ENCODE measurements at places on chromosomes 12 and 14.

DNA sequence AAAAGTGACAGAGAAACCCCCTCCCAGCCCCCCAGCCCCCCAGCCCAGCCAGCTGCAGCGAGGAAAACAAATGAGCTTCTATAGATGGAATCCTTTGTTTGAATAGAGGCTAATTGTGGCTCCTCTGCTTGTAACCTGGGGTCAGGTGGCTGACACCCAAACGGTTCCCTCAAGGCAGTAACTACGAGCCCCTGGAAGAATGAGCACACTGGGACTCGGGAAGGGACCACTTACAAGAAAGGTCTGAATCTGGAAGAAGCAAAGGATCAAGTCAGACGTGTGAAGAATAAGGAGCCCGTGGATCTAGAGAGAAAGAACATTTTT lies 108.7 kb upstream of the FUT8 start:
- no peak for DNase-seq

- no peak for DNase-seq
These were observed 93.1 kb downstream of the SRGAP1 start for GRCh38 chr12:63937378-63938316.

DNA sequence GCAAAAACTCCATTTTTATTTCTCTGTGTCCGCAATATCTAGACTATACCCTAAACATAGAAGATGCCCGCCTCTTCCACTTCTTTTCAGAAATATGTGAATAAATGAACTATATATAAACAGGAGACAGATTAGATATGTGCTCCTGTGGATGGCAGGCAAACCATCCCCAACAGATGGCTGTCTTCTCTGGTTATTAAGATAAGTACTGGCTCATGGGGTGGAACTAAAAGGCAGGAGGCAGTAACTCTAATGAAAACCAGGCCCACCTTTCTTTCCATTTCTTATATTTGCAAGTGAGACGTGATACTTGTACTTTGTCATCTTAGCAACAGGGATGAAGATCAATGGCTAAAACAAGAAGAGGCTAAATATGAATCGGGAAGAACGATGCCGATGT lies 20.2 kb downstream of the E2F7 start:
- no peak for DNase-seq

- peak; percentile 9 for DNase-seq
These were observed 5.8 kb downstream of the ARHGEF40 start for GRCh38 chr14:21075719-21076437.

DNA sequence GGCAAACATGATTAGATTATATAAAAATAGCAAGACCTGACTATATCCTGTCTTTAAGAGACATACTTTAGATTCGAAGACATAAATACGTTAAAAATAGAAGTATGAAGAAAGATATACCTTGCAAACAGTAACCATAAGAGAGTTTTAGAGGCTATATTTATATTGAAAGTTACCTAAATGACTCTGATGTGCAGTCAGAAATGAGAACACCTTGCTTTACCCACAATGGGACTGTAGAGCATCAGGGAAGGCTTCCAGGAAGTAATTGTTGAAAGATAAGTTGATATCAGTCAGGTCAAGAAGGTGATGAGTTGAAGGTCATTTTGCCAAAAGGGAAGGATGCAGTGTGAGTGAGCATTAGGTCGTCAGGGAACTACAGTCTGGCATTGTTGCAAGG lies 110.2 kb downstream of the NEDD1 start:
- no peak for DNase-seq

GRCh38 chr12:2052826-2053678 lies at the start of gene CACNA1C:
Gene CACNA1C, plus strand, starts transcription at chr12:2052987. Its CDS starts 576 bp downstream, at chr12:2053563.
- peak; percentile 67 for DNase-seq

- no peak for DNase-seq
These were observed 49.8 kb downstream of the CDC42BPB start for GRCh38 chr14:103007555-103007954.

GRCh38 chr12:62977418-62977817 lies 42.5 kb upstream of the PPM1H start:
- no peak for DNase-seq

DNA sequence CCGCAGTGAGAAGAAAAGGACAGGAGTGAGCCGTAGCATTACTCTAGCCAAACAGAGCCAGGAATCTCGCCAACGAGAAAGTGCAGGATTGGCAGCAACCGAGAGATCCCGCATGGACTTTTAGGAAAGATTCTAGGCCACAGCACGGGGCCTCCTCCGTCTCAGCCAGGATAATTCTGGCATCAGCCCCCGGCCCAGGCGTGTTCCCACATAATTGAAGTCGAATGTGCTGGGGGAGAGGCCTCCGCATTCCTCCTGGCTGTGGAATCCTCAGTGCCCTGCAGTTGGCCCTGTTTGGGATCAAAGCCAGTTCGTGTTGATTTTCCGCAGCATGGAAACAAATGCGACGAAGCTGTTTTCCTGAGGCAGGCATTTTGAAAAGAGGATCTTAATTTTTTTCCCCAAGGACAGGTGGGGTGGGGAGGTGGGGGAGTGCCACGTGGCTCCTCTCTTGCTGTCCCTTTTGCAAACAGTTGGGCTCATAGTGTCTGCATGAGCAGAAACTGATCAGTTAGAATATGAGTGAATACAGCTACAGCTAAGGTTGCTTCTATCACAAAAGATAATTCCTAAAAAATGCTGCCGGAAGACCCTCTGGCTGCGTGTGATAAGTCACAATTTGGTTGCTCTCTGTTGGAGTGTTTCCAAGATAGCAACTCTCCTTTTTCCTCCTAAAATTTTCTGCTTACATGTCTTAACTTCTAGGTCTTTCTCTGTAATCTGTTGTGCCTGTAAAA lies 37.3 kb upstream of the ATXN2 start:
- no peak for DNase-seq

DNA sequence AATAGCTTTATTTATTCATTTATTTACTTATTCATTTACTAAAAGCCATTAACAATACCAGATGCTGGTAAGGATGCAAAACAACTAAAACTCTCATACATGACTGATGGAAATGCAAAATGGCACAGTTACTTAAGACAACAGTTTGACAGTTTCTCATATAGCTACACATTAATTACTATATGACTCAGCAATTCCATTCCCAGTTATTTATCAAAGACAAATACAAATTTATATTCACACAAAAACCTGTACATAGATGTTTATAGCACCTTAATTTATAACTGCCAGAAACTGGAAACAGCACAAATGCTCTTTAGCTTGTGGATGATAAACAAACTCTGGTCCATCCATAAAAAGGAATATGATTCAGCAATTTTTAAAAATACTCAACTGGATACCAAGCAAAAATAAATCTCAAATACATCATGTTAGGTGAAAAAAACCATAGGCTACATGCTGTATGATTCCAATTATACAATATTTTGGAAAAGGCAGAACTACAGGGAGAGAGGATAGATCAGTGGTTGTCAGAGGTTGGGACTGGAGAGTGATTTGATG lies 37.9 kb upstream of the ST8SIA1 start:
- DNase-seq = no peak

- DNase-seq = no peak
These were observed 40.9 kb downstream of the OSBPL8 start for GRCh38 chr12:76518699-76519098.

- DNase-seq = peak; percentile 59
These were observed 49.2 kb upstream of the BCAT1 start for GRCh38 chr12:24997970-24998582.

DNA sequence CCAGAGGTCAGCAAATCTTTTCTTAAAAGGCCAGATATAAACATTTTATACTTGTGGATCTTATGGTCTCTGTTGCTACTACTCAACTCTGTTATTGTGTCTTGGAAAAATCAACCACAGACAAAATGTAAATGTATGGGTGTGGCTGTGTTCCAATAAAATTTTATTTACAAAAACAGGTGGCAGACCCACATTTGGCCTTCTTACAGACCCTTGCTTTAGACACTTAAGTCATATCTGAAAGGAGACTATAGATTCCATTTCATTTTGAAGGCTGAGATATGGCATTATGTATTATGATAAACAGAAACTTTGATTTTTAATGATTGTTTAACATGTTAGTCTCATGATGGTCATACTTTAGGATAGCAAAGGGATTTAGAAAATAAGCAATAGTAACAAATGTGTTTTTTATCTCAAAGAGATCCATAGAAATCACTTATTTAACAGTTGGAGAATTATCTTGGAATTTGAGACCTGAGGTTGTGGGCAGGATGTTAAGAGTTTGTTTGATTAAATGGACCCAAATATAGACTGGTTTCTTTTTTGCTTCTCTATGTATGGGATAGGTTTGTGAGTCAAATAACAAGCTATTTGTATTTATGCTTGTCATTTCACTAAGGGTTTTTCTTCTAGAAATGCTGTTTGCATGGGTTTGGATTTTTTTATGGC lies 51.2 kb downstream of the PPFIBP1 start:
- no peak for DNase-seq

DNA sequence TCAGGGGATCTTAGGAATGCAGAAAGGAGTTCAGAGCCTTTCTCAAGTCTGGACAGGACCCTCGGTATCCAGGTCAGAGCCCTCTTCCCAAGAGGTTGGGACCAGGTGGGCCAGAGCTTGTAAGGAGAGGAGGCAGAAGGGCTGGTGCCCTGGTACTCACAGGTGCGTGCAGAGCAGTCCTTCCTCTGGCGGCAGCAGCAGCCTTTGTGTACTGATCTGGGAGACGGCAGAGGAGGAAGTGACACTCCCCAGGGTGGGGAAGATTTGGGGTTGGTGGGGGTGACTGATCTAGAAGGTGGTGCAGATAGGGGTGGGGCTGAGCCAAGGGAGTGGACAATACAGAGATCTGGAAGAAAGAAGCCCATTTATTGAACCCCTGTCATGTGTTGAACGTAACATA lies at the start of gene ITGB7:
TSS of gene ITGB7 (minus strand) at position 210 of the 400 bp plus-strand sequence. CDS start 6,808 bp downstream, outside the sequence.
- peak; percentile 83 for DNase-seq

GRCh38 chr14:75757644-75758402 lies 96.8 kb downstream of the TTLL5 start:
- no peak for DNase-seq

DNA sequence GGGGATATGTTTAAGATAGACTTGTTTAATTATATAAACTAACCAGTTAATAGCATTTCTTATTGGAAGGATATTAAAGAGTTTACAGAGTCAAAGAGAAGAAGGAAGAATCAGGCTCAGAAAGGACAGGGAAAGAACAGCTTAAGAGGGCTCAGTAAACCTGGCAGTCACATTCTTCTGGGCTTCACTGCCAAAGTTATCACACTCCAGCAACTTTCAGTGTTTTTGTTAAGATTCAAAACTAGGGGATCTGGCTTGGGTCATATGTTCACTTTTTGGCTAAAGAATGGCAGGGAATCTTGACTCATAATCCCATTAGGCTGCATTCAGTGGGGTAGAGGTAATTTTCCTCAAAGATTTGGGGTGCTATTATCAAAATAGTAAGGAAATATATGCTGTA lies 312.3 kb downstream of the RAD51B start:
- DNase-seq = no peak

DNA sequence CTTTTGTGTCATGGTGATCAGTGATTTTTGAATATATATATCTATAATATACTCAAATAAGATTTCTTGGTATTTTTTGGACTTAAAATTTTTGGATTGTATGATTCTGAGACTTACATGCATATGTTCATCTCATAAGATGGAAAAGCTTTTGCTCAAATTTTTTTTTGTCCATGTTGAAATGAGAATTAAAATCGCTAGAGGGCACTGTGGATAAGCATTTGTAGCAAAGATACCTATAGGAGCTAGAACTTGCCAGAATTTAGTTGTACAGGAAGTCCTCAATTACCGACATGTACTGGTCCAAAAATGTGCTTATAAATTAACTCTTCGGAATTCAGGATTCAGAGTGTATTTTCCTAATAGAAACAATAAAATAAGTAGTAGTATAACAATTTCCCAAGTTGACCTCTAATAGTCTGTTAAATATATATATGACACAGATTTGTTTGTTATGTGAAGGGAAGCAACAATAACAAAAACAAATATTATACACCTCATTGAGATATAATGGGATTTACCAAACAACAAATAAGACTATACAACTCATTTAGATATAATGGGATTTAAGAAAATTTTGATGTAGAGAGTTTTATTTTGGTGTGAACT lies 179.6 kb downstream of the TMEM117 start:
- DNase-seq = peak; percentile 39

DNA sequence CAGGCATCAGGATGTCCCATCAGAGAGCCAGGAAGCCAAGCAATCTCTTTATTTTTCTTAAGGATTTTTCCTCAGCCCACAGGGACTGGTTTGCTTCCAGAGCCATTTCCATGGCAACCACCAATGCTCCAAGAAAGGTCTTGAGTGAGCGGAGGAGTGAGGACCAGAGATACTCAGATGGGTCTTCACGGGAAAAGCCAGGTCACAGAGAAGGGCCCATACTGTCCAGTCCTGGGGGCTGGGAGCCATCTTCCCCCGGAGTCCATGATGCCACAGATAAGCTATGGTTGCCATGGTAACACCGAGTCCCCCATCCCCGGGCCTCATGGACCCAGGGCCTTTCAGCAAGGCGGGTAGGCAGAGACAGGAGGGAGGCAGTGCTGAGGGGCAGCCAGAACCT lies 28.6 kb downstream of the CMKLR1 start:
- DNase-seq = no peak

DNA sequence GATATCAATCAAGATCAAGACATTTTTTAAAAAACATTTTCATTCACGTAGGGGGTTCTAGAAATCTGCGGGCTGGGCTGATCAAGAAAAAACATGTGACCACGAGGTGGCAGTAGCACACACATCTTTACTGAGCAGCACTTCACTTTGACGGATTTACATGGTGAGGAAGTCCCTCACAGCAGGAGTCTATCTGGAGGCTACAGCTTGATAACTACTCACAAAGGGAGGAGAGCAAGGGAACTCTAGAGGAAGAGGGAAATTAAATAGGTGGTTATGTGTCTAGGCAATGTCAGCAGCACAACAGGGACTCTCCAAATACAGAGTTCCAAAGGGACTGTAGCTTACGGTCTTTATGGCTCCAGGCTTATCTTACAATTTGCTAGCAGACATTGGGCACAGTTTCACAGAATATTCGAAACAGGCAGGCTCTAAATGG lies 248.1 kb downstream of the DPY19L2 start:
- peak; percentile 61 for DNase-seq

GRCh38 chr14:36006623-36007022 lies 169.9 kb downstream of the PTCSC3 start:
- no peak for DNase-seq

GRCh38 chr14:78254911-78255461 lies 84.8 kb downstream of the NRXN3 start:
- DNase-seq = no peak

DNA sequence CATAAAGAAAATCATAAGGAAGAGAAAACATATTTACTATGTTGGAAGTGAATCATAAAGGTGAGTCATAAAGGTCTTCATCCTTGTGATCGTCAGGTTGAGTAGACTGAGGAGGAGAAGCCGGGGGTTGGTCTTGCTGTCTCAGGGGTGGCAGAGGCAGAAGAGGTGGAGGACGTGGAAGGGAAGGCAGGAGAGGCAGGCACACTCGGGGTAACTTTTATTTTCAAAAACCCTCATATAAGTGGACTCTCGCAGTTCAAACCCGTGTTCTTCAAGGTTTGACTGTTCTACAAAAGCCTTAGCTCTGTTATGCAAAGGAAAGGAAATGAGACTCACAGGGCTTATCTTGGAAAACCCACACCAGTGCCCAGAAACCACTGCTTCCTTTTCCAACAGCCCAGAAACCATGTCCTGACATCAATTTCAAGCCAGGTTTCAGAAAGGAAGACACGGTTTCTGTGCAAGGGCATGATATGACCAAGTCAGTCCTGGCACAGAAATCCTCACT lies 14.0 kb downstream of the SMCO2 start:
- DNase-seq = no peak

Measured in GM20000 (cell line).